SHP77 treated with DMSO at 0.1 percent for 48 hours (cell line): ENCODE measurements at places on chromosomes 11 and 22.

DNA sequence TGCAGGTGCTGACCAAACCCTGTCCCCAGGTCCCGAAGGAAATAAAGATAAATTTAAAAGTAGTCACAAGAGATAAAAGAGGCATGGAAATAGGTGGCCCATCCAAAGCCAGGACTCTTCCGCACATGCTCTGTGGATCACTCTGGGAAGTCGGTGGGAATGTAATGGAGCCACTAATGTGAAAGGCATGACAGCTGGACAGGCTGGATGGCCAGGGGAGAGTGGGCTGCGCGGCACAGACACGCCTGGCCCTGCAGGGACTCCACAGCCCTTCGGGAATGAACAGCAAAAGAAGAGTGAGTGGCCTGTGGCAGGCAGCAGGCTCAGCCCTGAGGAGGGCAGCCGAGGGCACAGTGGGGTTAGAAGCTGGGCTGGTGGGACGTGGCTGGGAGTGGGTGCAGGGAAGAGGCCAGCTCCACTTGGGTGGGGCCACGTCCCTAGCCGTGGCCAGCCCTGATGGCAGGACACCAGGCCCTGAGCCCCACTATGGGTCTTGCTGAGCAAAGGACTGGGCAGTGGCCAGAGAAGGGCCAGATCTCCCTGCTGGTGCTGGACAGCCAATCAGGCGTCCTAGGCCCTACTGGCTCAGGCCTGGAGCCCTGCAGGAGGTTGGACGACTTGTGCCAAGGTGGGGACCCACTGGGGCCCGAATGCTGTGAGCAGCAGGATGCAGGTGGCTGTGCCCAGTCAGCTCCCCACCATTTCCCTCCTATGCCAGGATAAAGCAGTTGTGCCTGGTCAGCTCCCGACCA lies 31.3 kb upstream of the GNB1L start:
- no peak for DNase-seq

GRCh38 chr11:69241844-69242243 lies 52.1 kb upstream of the MYEOV start:
- no peak for DNase-seq

DNA sequence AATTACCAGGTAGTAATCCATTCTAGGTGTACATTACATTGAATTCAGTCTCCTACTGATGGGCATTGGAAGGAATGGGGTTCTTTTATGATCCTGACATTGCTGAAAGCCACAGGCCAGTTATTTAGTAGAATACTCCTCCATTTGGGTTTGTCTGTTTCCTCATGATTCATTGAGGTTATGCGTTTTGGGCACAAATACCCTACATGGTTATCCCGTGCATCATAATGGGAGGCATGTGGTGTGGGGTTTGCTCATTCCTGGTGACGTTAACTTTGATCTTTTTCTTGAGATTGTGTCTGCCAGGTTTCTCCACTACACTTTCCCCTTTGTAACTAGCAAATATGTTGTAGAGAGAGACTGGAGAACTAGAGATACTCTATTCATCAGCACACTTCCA lies 5.5 kb downstream of the FOLR3 start:
- DNase-seq, result no peak

DNA sequence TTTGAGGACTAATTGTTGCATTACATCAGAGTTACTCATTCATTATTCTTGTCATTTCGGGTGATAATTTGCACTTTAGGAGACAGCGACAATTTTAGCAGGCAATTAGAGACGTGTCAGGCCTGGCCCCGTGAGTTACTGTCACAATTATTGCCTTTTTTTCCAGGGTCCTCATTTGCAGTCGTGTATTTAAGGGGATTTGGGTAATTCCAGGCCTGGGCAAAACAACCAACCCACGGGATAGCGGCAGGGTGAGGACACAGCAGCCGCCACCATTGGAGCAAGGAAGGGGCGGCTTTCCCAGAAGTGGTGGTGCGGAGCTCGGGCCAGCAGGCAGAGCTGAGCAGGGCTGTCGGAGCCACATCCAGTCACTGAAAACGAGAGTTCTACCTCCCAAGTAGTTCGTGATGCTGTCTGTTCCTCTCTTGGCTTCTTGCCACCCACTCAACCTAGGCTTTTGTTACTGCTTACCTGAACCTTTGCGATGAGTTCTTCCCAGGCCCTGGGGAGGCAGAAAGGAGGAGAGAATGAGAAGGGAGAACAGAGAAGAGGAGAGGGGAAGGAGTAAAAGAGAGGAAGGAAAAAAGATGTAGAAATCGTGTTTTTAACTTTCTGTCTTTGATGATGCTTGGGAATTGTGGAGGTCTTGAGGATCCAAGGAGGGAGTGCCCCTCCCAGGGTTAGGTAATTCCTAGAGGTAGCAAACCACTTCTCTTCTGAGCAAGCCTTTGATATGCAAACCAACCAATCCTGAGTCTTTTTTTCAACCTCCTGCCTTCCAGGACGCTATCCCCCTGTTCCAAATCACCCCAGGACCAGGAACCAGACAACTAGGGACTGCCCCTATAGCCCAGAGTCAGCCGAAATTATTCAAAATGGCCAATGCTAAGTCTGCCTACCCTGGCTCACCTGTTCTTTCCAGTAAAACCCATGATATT lies 236.1 kb downstream of the MIAT start:
- DNase-seq, result no peak

DNA sequence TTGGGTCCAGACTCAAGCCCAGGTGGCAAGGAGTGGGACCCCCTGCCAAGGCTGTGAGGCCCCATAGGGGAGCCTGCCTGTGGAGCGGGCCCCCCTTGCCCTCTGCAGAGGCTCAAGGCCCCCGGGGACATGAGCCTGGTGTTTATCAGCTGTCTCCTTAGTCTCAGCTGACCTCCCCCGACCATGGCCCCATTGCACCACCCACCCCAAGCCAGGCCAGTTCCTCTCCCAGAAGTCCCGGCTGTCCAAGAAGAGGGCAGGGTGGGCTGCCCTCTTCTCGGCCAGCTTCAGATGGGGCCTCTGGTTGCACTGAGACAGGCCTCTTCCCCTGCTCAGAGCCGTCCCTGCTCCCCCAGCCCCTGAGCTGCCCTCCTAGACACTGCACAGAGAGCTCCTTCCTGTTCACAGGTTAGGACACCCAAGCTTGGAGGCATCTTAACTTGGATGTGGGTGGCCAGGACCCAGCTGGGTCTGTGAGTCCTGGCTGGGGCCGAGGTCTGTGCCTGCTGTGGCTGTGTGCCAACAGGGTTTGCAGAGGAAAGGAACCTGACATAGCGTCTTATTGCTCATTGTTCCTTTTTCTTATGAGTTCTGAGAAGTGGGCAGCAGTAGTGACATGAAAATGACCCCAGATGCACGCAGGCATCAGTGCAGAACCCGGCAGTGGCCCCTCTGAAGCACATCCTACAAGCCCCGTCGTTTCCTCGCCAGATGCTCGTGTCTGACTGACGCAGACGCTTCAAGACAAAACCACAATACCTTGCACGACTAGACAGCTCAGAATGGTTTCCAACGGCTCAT lies 5.4 kb downstream of the TRABD start:
- no peak for DNase-seq
